ENCODE measurements at places on chromosomes 2 and 18. TPM values are rescaled to one million over a fixed set of nuclear protein-coding genes. Genes with fewer than 3 reads are reported as not detected.

The AGXT gene
- polyA plus RNA-seq = 0.84 TPM

The LHCGR gene
- not detected for polyA plus RNA-seq

GRCh38 chr2:207038299-207038698 is 99.0 kb downstream of the CPO start:
- DNase-seq = no peak

- no peak for DNase-seq
Measured at GRCh38 chr18:13120983-13121441, 97.5 kb upstream of the LDLRAD4 start.

Data from small intestine (tissue), 16 donors.